AG09319 (cell line): ENCODE measurements at places on chromosomes 4 and X.

- no peak for DNase-seq
These were observed 514.1 kb upstream of the INTU start for GRCh38 chr4:127118681-127119080.

GRCh38 chr4:7171191-7171900 is 21.0 kb upstream of the SORCS2 start:
- no peak for DNase-seq

DNA sequence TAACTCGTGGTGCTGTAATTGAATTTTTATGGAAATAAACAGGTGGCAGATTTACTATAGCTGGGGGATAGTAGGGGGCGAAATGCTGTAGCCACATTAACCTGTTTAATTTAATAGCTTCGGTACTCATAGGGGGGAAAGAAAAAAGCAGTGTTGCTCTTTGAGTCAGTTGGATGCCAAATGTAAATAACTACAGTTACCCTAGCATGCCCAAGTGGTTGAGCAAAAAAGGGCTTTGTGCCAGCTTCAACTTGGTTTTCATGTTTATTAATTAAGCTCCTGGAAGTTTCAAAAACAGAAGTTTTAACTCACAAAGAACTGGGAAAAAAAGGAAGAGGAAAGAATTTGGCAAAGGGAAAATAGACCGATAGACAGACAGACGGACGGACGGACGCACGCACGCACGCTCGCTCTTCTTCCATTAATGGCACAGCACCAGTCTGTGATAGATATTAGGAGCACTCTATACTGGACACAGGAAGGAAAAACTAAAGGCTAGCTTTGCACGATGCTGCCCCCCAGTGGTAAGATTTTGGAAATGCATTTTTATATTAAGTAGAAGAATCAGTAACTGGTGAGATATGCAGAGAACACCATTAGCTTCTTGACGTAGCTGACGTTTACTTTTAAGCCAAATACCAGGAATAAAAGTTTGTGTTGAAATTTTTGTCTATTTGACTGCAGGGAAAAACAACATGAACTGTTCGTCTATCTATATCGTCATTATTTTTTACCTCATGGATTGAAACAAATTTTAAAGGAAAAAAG is 151.8 kb downstream of the SLC7A11 start:
- peak; percentile 57 for DNase-seq

- no peak for DNase-seq
These were observed 87.9 kb upstream of the TBC1D9 start for GRCh38 chr4:140844061-140844460.

GRCh38 chr4:56410247-56411062 is 23.2 kb upstream of the AASDH start:
- DNase-seq, result peak; percentile 96

DNA sequence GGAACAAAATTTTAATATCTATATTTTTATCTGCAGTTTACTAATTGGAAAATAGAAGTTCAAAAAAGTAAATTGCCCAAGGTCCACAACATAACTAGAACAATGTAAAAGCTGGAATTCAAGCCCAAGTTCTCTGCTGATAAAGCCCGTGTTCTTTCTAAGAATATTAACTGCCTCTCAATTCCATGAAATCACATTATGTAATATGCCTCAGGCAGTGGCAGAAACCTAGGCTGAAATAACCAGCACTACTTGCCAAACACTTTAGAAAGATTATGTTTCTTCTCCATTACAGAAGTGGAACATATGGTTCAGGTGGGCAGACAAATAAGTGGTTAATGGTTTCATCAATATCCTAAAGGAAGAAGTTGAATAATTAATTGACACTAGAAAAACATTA is 56.7 kb upstream of the ADGRL3 start:
- DNase-seq, result no peak

- DNase-seq, result no peak
These were observed 38.8 kb downstream of the SEPTIN6 start for GRCh38 chrX:119654112-119654531.

DNA sequence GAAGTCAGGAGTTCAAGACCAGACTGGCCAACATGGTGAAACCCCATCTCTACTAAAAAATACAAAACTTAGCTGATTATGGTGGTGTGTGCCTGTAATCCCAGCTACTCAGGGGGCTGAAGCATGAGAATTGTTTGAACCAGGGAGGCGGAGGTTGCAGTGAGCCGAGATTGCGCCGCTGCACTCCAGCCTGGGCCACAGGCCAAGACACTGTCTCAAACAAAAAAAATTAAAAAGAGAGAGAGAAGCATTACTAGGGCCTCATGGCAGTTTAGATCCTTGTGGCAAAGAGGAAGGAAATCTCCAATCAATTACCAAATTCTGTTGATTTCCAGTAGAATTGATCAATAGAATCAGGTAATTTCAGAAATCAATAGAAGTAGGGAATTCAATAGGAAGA is 16.8 kb upstream of the SLC34A2 start:
- no peak for DNase-seq

GRCh38 chr4:169293343-169294176 is 22.8 kb upstream of the SH3RF1 start:
- DNase-seq, result no peak

DNA sequence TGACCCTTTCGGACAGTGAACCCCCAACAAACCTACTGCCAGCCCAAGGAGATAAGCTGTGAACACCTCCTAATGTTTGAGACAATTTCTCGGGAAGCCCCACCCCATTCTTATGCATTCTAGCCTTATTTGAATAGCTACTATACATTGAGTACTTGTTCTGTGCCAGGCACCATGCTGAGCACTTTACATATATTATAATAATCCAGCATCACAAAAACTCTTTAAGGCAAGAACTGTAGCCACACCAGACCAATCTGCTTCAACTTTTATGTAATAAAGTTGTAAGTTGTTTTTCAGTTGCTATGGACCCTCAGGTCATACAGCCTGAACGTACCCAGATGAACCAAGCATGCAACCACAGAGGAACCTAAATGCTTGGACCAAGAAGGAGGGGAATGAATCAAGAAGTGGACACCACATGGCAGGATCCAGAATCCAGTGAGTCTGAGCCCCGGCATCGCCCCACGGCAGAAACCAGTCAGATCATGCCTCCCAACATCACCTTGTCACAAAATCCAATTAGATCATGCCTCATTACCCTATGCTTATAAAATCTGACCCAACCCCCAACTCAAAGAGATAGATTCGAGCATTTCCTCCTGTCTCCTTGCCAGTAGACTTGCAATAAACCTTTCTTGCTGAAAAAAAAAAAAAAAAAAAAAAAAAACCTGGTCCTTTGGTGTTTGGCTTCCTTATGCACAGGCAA is 225.0 kb downstream of the QDPR start:
- no peak for DNase-seq

DNA sequence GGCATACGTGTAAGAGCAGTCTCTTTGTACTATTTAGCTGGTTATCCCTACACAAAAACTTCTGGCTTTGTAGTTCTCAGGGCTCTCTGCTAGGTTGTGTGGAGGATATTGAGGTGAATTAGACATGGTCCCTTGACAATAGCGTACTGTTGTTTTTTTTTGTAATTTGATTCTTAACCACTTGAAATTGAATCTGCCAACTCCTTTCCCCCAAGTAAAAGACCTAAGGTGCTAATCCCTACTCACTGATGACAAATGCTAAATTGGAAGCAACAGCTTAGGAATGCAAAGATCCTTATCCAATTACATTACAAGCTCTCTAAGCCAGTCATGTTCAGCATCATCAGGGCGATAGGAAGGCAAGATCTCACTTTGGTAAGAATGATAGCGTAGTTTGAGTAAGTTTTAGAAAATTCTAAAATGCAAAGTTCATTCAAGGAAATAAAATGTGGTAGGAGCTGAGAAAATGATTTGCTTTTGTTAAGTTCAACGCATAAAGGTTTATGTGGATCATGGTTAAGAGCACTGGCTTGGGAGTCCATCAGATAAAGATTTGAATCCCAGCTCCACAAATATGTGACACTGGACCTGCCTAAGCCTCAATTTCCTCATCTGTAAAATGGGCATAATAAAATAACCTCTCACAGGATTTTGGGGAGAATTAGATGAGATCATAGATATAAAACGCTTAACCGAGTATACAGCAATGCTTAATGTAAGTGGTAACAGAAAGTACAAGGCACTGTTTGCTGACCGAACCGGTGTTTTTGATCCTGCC is 39.3 kb downstream of the DOCK11 start:
- no peak for DNase-seq

GRCh38 chr4:25818371-25818871 is 44.4 kb downstream of the SEL1L3 start:
- no peak for DNase-seq

- DNase-seq, result no peak
These were observed 11.9 kb upstream of the LINC00632 start for GRCh38 chrX:140697618-140698017.

DNA sequence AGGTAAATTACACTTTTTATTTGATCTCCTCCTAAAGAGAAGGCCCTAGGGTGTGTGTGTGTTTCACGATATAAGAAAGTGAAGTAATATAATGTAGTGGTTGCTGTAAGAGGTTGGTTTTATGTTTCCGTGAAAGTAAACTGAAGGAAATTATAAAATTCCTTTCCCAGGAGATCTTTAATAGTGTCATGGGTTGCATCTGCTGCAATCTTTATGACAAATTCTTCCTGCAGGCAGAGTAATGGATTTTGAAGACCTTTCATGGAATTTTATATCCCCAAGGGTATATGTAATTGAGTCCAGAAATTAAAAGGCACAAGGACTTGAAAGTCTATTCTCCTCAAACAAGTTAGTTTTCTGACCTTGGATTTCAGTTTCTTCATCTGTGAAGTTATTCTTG is 538.6 kb downstream of the ANKRD50 start:
- peak; percentile 11 for DNase-seq

- DNase-seq, result no peak
These were observed 169.7 kb downstream of the PALLD start for GRCh38 chr4:168666531-168666930.

DNA sequence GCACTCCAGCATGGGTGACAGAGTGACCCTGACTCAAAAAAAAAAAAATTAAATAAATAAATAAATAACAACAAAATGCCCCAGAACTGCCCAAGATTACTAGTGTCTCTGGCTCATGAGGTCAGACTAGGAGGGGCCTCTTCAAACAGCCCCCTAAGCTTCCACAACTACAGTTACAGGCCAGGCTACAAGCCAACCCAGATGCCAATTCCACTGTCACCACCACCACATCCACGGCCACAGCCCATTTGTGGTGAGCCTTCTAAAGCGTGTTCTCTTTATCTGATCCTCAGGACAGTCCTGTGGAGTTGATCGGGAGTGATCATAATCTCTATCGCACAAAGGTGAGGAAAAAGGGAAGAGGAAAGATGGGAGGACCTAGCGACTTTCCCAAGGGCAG is 36.6 kb downstream of the IGFBP7 start:
- DNase-seq, result no peak

GRCh38 chrX:149858592-149858991 is 22.4 kb upstream of the MAGEA8 start:
- no peak for DNase-seq

- DNase-seq, result no peak
These were observed 4.5 kb downstream of the MED28 start for GRCh38 chr4:17618926-17619325.

- DNase-seq, result no peak
These were observed 52.2 kb downstream of the NALF2 start for GRCh38 chrX:69556060-69557011.

- DNase-seq, result peak; percentile 39
These were observed 42.0 kb downstream of the LGI2 start for GRCh38 chr4:24988776-24989175.

DNA sequence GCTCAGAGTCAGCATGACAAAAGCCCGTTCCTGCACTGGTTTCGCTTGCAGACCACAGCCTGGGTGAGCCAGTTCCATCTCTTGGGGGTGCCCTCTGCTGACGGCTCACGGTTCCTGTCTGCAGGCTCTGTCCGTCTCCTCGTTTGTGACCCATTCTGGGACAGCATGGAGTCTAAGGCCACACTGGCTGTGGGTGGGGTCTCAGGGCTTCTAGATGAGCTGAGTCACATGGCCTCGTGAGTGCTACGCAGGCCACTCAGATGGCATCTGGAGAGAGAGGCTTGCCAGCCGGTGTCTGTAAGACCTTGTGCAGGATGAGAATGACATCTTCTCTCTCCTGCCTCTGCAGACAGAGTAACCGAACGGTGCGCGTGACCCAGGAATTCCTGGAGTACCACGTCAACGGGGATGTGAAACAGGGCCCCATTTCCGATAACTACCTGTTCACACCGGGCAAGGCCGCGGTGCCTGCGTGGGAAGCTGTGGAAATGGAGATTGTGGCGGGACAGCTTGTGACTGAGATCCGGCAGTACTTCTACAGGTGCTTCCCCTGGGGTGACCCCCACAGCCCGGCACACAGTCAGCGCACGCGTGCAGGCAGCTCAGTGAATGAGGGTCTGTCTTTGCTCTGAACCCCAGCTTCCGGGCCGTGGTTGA is 31.6 kb upstream of the MRFAP1 start:
- no peak for DNase-seq

- no peak for DNase-seq
These were observed 51.6 kb downstream of the SUPT20HL2 start for GRCh38 chrX:24262309-24262708.
